ENCODE measurements at places on chromosomes 7 and 10.

DNA sequence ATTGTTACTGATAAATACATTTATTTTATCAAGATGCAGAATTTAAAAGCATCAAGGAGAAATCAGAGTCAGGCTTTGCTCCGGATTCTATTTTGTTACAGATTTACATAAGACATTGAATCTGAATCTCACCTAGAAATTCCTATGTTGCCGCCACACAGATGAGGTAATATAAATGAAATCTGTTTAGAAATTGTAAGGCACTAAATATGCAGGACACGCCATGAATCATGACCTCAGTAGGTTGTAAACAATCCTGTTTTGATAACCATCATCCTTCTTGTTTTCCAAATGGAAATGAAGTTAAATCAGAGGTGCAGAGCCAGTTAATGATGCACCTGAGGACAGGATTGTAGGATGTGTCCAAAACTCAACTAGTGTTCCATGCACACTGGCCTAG, 778.0 kb downstream of the MAGI2 start:
- H3K36me3 ChIP-seq, result no peaks in the 10 kb centered on the region
- H3K4me3 ChIP-seq, result no peak overlapping the region
- H3K27ac ChIP-seq, result no peak overlapping the region
- no peaks in the 10 kb centered on the region for H3K4me1 ChIP-seq
- no peaks in the 10 kb centered on the region for H3K27me3 ChIP-seq

DNA sequence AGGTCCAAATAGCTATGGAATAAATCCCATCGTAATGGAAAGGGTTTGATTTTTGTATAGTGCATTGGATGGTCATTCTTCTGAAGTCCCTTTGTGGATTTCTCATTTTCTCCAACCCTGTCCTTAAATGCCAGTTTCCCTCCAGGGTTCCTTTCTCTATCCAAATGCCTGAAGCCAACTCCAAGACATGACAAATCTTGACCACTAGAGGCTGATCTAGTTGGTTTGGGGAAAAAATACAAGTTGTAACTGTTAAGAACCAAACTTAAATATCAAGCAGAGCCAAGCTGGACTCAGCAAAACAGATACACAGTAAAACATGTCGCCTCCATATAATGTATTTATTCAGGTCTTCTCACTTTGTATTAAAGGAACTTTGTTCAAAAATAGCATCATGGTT, 28.7 kb downstream of the FRMD4A start:
- no peaks in the 10 kb centered on the region for H3K36me3 ChIP-seq
- no peaks in the 10 kb centered on the region for H3K4me1 ChIP-seq
- H3K27me3 ChIP-seq, result no peaks in the 10 kb centered on the region
- H3K27ac ChIP-seq, result no peak overlapping the region
- DNase-seq, result no peak
- no peak overlapping the region for H3K4me3 ChIP-seq

DNA sequence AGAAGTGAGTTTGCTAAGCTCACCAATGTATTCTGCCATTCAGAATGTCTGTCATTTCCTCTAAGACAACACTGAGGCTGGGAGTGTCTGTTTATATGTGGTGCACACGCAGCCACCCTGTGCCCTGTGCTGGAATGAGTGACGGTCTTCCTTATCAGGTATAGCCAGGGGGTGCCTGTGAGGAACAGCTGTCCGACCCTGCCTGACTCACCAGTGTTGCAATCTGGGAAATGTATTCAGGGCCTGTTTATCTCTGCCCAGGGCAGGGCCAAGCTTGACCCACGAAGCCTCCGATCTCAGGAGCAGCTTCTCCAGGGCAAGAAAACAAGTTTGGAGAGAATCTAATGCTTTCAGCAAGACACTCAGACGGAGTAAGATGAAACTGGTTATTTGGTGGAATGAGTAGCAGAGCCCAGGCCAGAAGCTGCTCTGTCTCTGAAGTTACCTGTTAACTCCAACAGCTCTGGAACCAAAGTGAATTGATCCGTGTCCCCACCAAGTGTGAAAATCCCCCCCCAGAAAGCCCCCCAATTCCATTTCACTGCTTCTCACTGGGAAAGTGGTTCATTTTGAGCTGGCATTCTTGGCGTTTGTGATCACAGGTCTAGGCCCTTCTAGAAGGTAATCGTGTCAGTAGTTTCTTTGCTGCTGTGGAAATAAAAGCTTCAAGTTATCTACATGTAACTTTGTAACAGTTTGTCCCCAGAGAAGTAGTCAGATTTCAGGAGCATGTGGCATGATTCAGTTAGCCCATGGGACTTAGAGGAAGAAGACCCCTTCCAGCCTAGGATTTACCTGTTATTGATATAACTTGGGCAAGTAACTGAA, 6.1 kb upstream of the UBE2H start:
- no peaks in the 10 kb centered on the region for H3K36me3 ChIP-seq
- H3K4me3 ChIP-seq, result no peak overlapping the region
- no peak for DNase-seq
- H3K27ac ChIP-seq, result no peak overlapping the region
- H3K4me1 ChIP-seq, result peaks cover 6% of the 10 kb centered on the region

GRCh38 chr7:47415318-47416212, 166.3 kb downstream of the TNS3 start:
- H3K4me1 ChIP-seq, result no peaks in the 10 kb centered on the region
- no peak for DNase-seq
- H3K27me3 ChIP-seq, result no peaks in the 10 kb centered on the region
- H3K4me3 ChIP-seq, result no peak overlapping the region
